Activated CD8-positive, alpha-beta T cell treated with anti-CD3 and anti-CD28 coated beads for 36 hours (primary cell): ENCODE measurements at places on chromosomes 5 and 9. TPM values are rescaled to one million over a fixed set of nuclear protein-coding genes. Genes with fewer than 3 reads are reported as not detected.

DNA sequence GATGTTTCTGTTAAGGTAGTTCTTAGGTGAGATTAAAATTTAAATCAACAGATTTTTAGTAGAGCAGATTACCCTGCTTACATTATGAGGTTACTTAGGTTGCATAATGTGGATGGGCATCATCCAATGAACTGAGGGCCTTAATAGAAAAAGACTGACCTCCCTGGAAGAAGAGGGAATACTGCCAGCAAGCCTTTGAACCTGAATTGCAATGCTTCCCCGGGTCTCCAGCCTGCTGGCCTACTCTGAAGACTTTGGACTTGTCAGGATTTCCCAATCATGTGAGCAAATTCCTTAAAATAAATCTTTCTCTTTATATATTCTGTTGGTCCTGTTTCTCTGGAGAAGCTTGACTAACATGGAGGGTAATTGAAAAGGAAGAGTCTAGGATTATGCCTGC is 542.1 kb upstream of the ARRDC3 start:
- H3K4me3 ChIP-seq: no peak overlapping the region
- no peaks in the 10 kb centered on the region for H3K36me3 ChIP-seq
- H3K4me1 ChIP-seq: no peaks in the 10 kb centered on the region

GRCh38 chr5:146001544-146002190 is 65.3 kb downstream of the SH3RF2 start:
- no peak for DNase-seq
- H3K27me3 ChIP-seq: peaks cover 6% of the 10 kb centered on the region
- no peaks in the 10 kb centered on the region for H3K4me1 ChIP-seq
- no peak overlapping the region for H3K4me3 ChIP-seq
- no peak overlapping the region for H3K27ac ChIP-seq

DNA sequence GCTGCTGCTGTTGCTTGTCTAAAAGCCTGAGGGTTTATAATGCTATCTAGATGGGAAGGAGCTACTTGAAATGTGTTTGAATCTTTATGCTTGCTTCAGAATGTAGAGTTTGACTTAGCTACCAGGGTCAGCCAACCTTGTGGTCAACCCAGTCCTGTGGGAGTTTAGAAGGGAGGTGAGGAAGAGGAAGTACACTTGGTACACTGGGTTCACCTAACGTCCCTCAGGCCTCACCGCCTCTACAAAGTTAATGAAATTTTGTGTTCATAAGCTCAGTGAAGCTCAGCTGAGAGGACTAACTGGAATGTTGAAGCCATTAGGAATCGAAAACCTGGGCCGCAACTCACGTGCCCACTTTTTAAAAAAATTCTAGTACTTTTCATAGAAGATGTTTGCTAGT is 10.7 kb downstream of the IQGAP2 start:
- H3K27me3 ChIP-seq: no peaks in the 10 kb centered on the region
- no peak overlapping the region for H3K4me3 ChIP-seq
- peaks cover 7% of the 10 kb centered on the region for H3K36me3 ChIP-seq

The BTNL8 gene
- not detected for total RNA-seq

The CCDC112 gene
- 2.4 TPM for total RNA-seq
